MCF 10A (cell line): ENCODE measurements at places on chromosomes 2 and 18. TPM values are rescaled to one million over a fixed set of nuclear protein-coding genes. Genes with fewer than 3 reads are reported as not detected.

SLC9A4 gene
- 0.07 TPM in 1 of 2 replicates, not detected in the other for total RNA-seq

CSRNP3 gene
- 0.05 and 0.33 TPM in 2 replicates for total RNA-seq

PIGN gene
- total RNA-seq: 29.4 and 29.5 TPM in 2 replicates

GPR35 gene
- 0.42 and 0.81 TPM in 2 replicates for total RNA-seq

MATN3 gene
- total RNA-seq: 0.83 and 0.98 TPM in 2 replicates

TCF23 gene
- not detected in 2 replicates for total RNA-seq

OTOF gene
- total RNA-seq: not detected in 2 replicates

SCN2A gene
- total RNA-seq: not detected in 2 replicates

LAMA1 gene
- total RNA-seq: 9.6 and 11.3 TPM in 2 replicates

B3GNT7 gene
- total RNA-seq: not detected in 2 replicates

DNA sequence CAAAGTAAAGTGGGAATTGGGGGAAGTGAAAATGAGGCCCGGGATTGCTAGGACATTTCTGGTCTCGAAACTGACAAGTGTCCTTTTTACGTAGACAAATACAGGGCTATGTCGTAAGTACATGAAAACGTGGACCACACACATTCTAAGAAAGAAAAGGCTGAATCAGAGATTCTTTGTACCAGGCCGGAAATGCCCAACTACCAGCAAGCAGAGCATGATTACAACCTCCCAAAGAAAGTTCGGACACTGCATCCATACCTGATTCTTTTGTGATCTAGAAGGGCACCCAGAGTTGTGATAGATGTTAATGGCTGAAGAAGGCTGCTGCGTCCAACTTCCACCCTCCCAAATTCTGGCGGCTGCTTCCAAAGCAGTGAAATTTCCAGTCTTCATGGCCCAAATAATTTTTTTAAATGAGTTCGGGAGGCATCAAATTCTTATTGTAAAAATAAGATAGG, 1.7 kb downstream of the RBMS1 start:
- DNase-seq: peak; percentile 58

GRCh38 chr2:129930451-129930850, 49.0 kb upstream of the RAB6C start:
- DNase-seq: no peak

DNA sequence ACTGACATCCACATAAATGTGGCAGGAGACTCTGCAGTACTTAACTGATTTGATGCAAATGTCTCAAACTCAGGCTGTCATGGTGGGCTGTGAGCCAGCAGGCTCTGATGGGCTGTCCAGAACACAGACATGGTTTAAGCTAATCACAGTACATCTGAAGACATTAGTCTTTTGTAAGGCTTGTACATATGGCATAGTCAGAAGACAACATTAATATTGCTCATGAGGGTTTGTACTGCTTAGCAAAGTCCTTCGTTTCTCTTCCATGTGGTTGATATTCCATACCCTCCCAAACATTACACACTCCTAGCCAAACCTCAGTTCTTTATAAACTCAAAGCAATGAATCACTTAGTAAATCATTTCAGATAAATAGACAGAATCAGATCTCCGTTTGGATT, 330.6 kb downstream of the RND3 start:
- no peak for DNase-seq

- no peak for DNase-seq
Observed at GRCh38 chr18:3583873-3584247, 133.9 kb downstream of the TGIF1 start.

DNA sequence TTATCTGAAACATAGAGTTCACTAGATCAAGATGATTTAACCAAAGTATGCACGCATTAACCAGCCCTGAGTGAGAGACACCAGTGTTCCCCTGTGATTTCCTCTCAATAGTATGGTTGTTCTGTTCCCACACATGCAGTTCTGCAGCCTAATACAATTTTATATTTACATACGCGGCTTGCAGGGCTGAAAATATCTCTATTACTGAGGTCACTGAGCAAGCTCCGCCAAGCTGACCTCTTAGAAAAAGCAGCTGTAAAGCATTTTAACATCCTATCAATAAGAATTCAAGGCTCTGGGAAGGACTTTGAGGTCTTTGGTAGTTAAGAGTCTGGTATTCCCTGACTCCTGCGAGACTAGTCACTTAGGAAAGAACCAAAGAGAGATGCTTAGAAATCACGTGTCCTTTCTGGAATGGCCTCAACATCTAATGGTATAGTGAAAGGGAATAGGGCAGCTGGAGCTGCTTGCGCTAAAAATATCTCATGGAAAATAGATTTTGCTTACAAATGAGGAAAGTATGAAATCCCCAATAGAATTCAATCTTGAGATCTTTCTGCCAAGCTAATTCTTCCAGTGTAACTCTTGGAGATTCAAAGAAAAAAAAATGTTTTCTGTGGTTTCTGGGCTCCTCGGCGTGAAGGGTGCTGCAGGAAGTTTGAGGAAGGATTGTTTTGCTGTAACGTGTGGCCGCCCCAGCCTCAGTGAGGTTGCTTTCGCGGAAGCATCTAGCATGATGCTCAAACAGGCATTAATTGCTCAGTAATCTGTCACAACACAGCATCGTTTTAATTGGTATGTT, 59.2 kb downstream of the DOCK10 start:
- DNase-seq: no peak

GRCh38 chr18:12064086-12064763, 29.4 kb upstream of the ANKRD62 start:
- DNase-seq: no peak

DNA sequence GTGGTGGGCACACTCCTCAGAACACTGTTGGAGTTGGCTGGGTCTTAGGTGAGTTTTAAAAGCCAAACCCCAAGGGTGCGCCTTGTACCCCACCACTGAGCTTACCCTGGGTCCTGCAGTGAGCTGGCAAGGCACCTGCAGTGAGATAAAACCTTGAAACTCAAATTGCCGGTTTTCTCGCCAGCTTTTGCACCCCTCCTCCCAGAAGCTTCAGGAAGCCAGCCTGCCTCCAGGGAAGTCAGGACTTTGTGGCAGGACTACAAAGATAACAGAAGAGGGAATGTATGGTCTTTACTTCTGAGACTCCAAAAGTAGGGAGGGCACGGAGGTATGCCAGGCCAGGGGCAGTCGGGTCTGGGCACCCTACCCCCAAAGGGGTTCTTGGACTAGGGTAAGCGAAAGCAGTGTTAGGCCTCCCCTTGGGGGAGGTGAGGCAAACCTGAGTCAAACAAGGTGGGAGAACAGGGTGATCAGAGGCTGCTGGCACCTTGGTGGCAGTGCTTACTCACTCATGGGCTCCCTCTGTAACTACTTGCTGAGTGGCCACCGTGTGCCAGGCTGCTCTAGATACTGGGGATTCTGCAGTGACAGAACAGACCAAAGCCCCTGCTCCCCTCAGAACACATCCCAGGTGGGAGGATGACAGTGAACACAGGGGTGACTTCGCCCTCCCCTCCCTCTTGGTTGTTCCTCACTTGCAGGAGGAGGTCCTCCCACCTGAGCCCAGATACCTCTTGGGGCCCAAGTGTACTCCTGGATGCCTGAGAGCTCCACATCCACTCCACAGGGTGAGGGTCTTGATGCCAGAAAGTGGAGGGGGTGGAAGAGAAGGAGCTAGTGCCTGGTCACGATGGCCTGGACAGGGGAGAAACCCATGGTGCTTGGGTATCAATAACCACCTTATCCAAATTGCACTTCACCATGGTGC, 69.3 kb upstream of the RGPD5 start:
- no peak for DNase-seq

DNA sequence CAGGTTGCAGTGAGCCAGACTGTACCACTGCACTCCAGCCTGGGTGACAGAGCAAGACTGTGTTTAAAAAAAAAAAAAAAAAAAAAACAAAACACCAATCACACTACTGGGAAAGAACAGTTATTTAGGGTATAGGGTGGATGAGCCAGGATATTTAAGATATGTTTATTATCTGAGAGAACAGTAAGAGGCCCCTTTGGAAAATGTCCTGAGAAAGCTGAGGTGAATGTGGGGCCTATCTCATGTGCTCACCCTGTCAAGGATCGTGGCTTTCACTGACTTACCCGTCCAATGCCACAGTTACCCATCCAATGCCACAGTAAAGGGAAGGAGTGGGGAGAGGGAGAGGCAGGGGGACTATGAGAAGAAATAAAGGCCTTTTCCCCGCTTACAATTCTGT, 19.9 kb upstream of the ENOSF1 start:
- DNase-seq: no peak

DNA sequence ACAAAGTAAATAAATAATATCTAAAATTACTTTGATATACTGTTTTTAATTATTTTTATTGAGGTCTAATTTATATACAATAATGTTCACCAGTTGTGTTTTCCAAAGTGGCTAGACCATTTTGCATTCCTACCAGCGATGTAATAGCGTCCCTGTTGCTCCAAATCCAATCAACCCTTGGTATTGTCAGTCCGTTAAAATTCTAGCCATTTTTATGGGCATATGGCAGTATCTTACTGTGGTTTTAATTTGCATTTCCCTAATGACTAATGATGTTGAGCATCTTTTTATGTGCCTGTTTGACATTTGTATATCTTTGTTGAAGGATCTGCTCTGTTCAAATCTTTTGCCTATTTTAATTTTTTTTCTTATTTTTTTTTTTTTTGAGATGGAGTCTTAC, 185.0 kb downstream of the PRPF40A start:
- DNase-seq: no peak

GRCh38 chr2:135494917-135495316, 36.1 kb downstream of the ZRANB3 start:
- peak; percentile 13 for DNase-seq

DNA sequence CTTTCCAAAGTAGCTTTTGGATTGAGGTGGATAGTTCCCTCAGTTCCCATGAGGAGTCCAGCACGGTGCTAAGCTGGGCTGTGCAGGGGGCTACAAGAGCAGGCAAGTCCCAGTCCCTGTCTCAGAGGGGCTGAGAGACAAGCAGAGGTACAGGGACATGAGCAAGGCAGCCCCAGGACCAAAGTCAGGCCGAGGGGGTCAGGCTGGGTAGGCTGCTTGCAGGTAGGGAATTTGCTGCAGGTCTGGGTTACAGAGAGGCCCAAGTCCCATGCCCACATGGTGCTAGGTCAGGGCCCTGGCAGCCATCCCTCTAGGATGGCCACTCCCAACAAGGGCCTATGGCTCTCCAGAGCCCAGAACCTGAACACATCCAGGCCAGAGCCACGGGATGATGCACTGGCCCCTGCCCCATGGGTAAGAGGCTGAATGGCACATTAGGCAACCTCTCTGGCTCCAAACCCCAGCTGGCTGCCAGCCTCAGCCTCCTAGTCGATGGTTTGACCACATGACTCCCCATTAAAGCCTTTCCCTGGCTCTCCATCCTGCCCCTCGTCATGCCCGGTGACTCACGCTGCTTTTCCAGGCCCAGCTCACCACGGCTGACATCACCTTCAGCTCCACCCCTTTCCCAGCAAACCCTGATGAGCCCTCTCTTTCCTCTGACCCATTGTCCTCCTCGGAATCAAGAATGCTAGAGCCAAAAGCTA, 83.7 kb downstream of the SDC1 start:
- peak; percentile 99 for DNase-seq

DNA sequence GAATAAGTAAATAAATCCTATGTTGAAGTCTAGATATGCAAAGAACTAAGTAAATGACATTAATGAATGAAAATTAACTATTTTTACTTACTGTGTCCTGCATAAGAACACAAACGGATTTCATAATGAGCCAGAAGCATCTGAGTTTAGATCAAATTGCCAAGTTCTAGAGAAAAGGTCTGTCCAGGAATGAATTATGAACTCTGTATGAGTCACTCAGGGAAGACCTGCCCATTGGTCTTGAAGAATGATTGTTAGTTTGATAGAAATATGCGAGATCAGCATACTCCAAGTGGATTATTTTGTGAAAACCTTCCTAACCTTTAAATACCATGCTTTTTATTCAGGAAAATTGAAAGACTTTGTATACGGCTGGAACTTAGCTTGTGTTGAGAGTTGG, 189.5 kb downstream of the DOK6 start:
- DNase-seq: peak; percentile 44

DNA sequence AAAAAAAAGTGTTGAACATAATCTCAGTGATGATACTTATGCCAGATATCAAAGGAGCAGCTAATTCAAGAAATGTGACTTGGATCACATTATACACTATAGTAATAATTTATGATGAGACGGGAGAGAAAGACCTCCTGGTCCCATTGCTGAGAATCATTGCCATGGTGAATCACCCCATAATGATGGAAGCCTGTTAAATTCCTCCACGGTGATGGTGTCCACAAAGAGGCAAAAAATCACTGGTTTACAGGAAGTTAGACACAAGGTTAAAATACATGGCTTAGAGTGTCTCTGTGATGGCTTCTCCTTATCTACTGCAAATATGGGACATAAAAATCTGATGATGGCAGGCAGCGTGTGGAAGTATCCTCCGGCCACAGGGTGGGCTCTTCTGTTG, 210.0 kb downstream of the CDH2 start:
- DNase-seq: no peak

GRCh38 chr2:113806217-113806913, 49.9 kb upstream of the SLC35F5 start:
- DNase-seq: no peak

DNA sequence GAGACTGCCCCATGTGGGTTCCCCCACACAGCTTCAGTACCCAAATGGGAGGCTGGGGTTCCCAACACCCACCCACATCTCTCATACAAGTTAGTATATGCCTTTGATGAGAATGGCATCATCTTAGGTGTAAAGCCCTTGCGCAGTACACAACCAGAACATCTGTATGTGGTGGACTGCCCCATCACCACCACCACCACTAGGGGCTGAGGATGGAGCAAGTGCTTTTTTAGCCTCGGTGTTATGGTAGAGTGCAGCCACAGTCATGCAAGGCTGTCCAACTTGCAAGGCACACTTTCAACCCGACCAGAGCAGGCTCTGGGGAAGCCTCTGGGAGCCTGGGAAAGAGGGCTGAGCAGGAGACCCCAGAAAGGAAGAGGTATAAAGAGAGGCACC, 241.2 kb downstream of the TFCP2L1 start:
- no peak for DNase-seq

DNA sequence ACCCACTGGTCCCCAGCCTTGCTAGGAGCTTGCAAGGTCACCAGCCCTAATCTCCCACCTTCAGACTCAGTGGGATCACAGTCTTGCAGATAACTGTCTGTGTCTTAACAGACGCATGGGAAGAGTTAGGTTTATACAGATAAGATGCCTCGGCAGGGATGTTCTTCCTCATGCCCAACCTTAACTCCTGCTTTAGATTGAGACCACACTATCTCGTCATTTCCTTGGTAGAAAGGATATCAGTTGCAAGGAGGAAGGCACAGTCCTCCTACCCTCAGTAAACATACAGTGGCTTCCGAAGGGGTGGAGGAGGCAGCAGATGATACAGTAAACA, 7.2 kb downstream of the NT5DC4 start:
- DNase-seq: no peak

DNA sequence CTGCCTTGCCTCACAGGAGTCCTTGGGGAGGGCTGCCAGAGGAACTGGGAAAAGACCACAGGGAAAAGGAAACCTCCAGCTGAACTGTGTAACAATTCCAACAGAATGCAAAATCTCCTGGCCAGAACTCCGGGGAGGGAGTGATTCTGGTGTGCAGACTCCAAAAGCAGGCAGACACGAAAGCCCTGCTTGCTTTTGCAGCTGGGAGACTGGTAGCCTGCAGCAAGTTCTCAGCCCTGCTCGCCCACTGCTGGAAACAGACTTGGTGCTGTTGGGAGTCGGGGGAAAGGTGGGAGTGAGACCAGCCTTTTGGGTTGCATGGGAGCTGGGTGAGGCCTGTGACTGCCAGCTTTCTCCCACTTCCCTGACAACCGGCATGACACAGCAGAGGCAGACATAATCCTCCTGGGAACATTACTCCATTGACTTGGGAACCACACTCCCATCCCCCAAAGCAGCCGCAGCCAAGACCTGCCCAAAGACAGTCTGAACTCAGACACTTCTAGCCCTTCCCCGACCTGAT, 26.0 kb upstream of the NMI start:
- no peak for DNase-seq

GRCh38 chr18:75360215-75360614, 67.3 kb downstream of the SMIM21 start:
- DNase-seq: no peak
